ENCODE measurements at places on chromosomes 7 and 10.

DNA sequence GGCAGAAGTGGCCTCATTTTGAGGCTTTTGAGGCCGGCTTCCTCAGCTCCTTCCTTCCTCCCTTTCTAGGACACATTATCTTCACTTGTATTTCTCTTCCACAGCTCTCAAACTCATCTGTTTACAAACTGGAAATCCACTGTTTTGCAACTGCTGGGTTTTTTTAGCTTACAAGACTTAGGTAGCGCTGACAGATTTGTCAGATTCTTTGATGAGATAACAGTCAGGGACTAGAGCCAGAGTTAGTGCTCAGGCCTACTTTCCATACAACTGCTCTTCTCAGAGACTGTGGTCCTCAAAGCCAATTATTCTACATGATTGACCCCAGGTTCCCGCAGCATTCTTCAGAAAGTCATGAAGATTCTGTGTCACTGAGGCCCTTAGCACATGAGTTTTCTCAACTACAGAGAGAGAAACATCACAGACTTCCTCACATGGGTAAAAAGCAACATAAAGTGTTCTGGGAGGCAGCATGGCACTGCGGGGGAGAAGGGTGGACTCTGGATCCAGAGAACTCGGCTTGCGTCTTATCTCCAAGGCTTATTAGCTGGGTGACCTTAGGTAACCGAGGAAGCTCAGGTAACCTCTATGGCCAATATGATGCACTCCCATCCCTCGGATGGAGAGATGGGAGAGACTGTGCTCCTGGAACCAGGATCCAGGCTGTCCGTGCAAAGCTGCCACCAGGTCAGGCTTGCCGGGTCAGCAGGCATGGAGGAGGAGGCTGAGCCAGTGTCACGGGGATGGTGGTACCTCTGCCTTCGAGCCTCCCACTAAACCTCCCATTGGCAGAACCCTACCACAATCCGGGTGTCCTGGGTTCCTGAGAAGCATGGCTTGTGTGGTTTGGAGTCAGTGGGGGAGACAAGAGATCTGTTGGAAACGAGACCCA is 10.5 kb downstream of the DDC start:
- DNase-seq, result no peak

- no peak for DNase-seq
Measured at GRCh38 chr7:158856883-158857668, 718 bp downstream of the DYNC2I1 start.

DNA sequence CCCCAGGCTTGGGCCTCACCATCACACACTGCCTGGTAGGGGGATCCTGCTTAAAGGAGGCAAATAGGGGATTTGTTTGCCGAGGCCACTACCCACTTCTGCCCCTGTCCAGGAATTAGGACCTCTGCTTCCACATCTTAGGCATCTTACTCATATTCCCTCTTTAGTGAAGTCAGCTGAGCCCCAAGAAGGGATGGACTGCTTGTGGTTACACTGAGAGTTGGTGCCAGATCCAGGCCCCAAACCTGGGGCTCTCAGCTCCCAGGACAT is 1.6 kb upstream of the GPRIN2 start:
- DNase-seq, result no peak

GRCh38 chr10:87722716-87723115 is 63.0 kb downstream of the PAPSS2 start:
- no peak for DNase-seq

- DNase-seq, result no peak
Measured at GRCh38 chr10:70492786-70493659, 14.5 kb downstream of the PALD1 start.

- no peak for DNase-seq
Measured at GRCh38 chr10:119680650-119681081, 29.5 kb downstream of the BAG3 start.

DNA sequence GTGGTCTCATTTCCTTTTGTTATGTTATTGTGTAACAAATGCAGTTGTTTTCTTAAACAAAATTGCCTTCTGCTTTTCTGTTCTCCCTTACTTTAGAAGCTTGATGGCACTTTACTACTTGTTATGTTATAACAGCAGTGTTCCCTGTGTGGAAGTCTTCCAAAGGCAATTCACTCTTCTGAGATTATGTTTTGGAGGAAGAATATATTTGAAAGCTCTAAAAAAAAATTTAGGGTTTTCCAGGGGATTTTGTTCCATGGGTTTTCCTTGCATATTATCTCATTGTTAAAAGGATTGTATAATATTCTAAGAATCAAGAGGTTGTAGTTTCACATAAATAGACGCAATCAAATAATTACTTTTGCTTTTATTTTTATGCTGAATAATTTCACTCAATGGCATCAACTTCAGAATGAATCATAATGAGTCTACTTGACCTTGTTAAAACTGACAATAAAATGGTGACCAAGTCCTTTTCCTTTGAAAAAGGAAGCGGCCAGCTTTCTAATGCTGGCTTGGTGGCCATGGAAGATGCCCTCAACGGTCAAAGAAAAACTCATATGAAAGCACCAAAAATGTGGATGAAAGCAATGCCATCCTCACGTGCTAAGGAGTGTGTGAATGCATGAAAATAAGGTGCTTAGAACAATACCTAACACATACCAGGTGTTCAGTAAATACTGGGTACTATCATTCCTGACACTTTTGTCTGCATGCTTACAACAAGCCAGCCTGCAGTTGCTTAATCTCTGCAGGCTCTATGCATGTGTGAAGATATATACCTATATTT is 92.4 kb upstream of the KLF6 start:
- no peak for DNase-seq

DNA sequence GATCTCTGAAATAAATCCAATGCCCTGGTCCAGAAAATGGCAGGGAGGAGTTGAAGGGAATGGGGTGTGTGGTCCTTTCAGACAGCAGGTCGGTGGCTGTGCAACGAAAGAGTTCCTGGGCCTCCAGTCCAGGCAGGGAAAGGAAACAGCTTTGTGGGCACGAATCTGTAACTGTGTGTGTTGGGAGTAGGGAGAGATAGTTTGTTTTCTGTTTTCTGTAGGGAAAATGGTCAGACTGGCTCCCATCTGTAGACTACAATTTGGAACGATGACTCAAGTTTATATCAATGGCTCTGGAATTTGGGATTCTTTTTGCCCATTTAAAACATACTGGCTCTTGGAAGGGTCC is 2.6 kb upstream of the HOXA9 start:
- no peak for DNase-seq

- DNase-seq, result no peak
Measured at GRCh38 chr10:10209167-10209566, 808.5 kb upstream of the CELF2 start.

GRCh38 chr10:124537891-124538290 is 76.3 kb downstream of the LHPP start:
- no peak for DNase-seq

DNA sequence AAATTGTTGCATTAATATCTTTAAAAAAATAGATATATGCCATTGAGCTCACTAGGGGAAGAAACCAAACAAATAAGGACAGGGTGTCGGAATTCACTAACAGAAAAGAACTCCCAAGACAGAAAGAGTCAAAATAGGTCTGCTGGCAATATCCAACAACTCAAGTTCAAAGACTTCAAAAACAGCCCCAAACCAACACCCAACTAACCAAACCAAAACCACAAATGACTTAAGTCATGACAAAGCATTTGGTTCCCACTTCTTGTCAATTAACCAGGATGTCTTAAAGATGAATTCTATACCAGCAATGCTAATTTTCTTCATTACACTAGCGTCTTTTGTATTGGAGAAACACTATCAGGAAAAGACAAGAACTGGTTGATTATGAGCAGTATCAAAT is 249.0 kb upstream of the PLXNA4 start:
- DNase-seq, result no peak

GRCh38 chr10:50501478-50501877 is 122.3 kb downstream of the SGMS1 start:
- DNase-seq, result no peak

- DNase-seq, result no peak
Measured at GRCh38 chr7:13603661-13604060, 385.8 kb downstream of the ETV1 start.

DNA sequence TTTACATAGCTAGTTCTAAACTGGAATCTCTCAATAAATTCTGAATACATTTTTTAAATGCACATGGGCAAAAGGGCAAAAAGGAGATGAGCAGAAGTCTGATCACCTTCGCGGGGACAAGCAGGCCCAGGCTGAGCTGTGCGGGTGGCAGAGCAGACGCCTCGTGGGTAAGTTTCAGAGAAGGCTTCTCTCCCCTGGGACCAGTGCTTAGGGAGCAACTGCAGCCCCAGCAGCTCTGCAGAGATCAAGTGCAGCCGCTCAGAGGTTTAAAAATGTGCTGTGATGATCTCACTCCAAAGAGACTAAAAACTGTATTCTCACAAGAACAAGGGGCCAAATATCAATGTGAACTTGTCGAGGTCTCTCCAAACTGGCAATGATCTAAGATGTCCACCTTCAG is 264.3 kb upstream of the RNF32 start:
- no peak for DNase-seq

GRCh38 chr7:50369143-50370026 is 64.9 kb downstream of the IKZF1 start:
- peak; percentile 70 for DNase-seq

GRCh38 chr7:75616421-75617167 is 122.1 kb downstream of the HIP1 start:
- peak; percentile 27 for DNase-seq

- DNase-seq, result peak; percentile 72
Measured at GRCh38 chr10:93413252-93413689, 68.9 kb downstream of the MYOF start.

All from HL-60 (cell line).